ENCODE measurements at places on chromosomes 12 and 14.

GRCh38 chr12:95642583-95642982, 91.3 kb upstream of the USP44 start:
- H3K4me1 ChIP-seq, result peaks cover 4% of the 10 kb centered on the region
- no peaks in the 10 kb centered on the region for H3K27me3 ChIP-seq
- H3K36me3 ChIP-seq, result no peaks in the 10 kb centered on the region
- no peak overlapping the region for H3K27ac ChIP-seq
- H3K4me3 ChIP-seq, result no peak overlapping the region
- DNase-seq, result no peak

GRCh38 chr14:100857233-100857922, 31.5 kb downstream of the MEG3 start:
- peaks cover 40% of the 10 kb centered on the region for H3K36me3 ChIP-seq
- no peaks in the 10 kb centered on the region for H3K27me3 ChIP-seq
- H3K27ac ChIP-seq, result no peak overlapping the region
- H3K4me1 ChIP-seq, result peaks cover 9% of the 10 kb centered on the region

GRCh38 chr14:51561141-51561540, 90.6 kb upstream of the FRMD6 start:
- H3K4me1 ChIP-seq, result no peaks in the 10 kb centered on the region
- H3K4me3 ChIP-seq, result no peak overlapping the region
- no peaks in the 10 kb centered on the region for H3K27me3 ChIP-seq
- no peak for DNase-seq

GRCh38 chr12:101772012-101772775, 32.9 kb upstream of the SYCP3 start:
- DNase-seq, result no peak
- H3K27ac ChIP-seq, result no peak overlapping the region
- peaks cover 23% of the 10 kb centered on the region for H3K36me3 ChIP-seq
- peaks cover 6% of the 10 kb centered on the region for H3K4me1 ChIP-seq
- no peak overlapping the region for H3K4me3 ChIP-seq

GRCh38 chr12:65187665-65188064, 18.3 kb downstream of the LEMD3 start:
- H3K36me3 ChIP-seq, result no peaks in the 10 kb centered on the region
- H3K27ac ChIP-seq, result no peak overlapping the region
- DNase-seq, result no peak

DNA sequence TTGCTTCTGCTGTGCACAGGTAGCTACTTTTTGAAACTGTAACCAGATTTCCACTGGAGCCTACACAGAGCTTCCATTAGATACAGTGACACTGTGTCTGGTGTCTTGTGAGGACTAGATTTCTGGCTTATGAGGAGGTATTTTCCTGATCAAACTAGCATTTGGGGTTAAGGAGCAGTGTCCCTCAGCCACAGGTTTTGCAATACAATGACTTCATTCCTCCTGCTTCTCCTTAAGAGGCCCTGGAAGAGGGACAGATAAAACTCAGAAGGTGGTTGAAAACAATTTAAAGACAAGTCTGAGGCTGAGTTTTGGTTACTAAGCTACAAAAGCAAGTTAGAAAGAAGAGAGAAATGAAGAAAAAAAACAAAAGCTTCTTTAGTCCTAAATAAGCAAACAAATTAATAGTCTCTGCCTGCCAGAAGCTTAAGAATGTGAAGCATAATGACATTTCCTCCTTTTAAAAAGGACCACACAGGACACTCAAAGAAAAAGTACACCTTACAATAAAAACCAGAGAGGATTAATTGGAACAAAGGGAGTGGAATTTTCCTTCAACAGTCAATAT, 53.0 kb downstream of the PKP2 start:
- no peaks in the 10 kb centered on the region for H3K36me3 ChIP-seq
- H3K27me3 ChIP-seq, result no peaks in the 10 kb centered on the region
- no peaks in the 10 kb centered on the region for H3K4me1 ChIP-seq
- no peak for DNase-seq
- H3K4me3 ChIP-seq, result no peak overlapping the region

DNA sequence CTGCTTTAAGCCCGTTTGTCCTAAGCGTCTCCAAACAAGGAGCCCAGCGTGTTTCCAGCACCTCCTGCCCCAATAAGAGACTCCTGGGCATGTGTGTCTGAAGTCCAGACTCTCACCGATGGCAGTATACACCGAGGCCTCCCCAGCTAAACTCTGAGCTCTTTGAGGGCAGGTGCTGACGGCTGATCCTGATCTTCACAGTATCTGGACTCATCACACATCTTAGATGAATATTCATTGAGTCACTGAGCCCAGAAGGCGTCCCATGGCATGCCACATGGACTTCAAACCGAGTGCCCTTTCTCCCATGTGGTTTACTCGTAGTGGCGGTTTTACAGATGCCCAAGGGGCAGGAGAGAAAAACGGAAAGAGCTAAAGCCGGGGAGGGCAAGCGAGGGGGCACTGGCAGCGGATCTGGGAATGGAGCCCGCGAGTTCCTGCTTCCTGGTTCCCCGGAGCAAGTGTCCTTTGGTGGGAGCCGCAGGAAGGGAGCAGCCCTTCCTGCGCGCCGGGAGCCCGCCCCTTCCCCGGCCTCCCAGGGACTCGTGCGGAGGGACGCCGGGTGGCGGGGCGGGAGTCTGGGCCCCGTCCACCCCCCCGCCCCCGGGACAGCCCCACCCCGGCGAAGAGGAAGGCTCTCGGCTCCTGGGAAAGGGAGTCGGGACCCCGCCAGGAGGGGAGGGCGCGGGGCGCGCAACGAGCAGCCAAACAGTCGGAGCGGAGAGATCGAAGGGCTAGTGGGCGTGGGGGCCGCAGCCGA, 585 bp upstream of the TEAD4 start:
- H3K27ac ChIP-seq, result no peak overlapping the region
- H3K4me1 ChIP-seq, result peaks cover 22% of the 10 kb centered on the region
- no peak for DNase-seq
- peaks cover 50% of the 10 kb centered on the region for H3K27me3 ChIP-seq
- no peaks in the 10 kb centered on the region for H3K36me3 ChIP-seq

- no peak overlapping the region for H3K4me3 ChIP-seq
- no peaks in the 10 kb centered on the region for H3K27me3 ChIP-seq
- peaks cover 12% of the 10 kb centered on the region for H3K36me3 ChIP-seq
- no peaks in the 10 kb centered on the region for H3K4me1 ChIP-seq
- no peak overlapping the region for H3K27ac ChIP-seq
These were observed 32.7 kb upstream of the FBLN5 start for GRCh38 chr14:91980157-91980556.

DNA sequence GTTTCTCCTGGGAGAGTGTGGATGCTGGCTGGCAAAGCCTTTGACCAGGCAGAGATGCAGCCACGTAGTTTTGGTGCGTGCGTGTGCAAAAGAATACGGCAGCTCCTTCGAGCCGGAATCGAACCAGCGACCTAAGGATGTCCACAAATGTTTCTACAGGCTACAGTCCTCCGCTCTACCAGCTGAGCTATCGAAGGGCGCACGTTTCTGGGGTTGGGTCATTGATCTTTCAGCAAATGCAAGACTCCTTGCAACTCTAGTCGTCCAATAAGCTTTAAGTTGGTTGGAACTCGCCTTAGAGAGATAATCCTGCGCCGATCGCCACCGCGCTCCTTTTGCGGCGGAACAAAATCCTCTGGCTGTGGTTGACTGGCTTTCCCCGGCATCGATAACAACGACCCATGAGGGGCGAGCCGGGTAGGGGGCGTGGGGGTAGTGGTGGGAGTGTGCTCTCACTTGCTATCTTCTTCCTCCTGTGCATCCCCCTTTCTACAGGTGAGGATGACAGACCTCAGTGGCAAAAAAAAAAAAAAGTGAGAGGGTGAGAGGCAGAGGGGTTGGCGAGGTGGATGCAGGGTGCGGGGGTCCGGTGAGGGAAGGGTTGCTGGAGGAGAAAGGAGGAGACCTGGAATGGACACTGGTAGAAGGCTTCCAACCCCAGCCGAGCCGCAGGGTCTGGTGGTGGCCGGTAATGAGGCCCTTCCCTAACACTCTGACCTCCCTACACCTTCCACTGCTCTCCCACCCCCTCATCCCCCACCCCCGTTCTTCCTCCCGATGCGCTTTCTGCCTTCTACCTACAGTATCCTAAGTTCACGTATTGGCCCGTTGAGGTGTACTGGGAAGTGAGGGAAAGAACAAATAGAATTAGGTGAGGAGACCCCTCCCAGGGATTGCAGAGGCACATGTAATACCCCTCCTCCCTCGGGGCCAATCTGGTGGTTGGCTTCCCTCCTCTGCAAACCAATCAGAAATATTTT, 11.8 kb upstream of the OR6S1 start:
- H3K36me3 ChIP-seq, result no peaks in the 10 kb centered on the region
- H3K4me1 ChIP-seq, result peaks cover 8% of the 10 kb centered on the region
- DNase-seq, result no peak

GRCh38 chr12:82682326-82682725, 4.4 kb upstream of the TMTC2 start:
- no peak for DNase-seq
- no peaks in the 10 kb centered on the region for H3K36me3 ChIP-seq
- no peaks in the 10 kb centered on the region for H3K27me3 ChIP-seq
- H3K4me1 ChIP-seq, result peaks cover 3% of the 10 kb centered on the region
- no peak overlapping the region for H3K27ac ChIP-seq
- no peak overlapping the region for H3K4me3 ChIP-seq

DNA sequence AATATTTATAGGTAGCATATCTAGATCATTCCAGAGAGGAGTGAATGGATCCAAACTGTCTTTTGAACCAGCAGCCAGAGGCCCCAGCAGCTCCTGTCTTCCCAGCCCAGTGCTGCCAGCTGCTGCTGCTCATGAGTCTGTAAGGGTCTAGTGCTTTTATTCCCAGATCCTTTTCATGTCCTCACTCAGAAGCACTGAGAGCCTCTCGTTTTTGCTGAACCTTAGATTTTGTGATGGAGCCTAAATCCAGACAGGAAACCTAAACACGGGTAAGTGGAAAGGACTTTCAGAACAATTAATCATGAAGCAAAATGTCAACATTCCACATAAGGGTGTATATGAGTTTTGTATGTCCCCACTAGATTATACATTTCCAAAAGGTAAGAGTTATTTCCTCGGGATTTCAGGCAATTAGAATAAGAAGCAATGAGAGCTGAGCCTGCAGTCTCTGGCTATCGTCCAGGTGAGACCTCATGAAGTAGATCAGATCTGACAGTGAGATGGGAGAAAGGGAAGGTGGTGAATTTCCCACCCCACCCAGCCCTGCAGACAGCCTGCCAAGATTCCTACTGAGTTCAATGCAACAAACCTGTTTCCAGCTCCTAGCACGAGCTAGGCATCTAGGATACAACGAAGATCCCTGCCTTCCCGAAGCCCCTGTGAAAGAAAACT, 84.4 kb downstream of the NINJ2 start:
- no peak overlapping the region for H3K4me3 ChIP-seq
- peaks cover 26% of the 10 kb centered on the region for H3K4me1 ChIP-seq
- no peak for DNase-seq
- H3K36me3 ChIP-seq, result peaks cover 2% of the 10 kb centered on the region
- no peaks in the 10 kb centered on the region for H3K27me3 ChIP-seq
